HepG2 (cell line): ENCODE measurements at places on chromosomes 6 and 20. TPM values are rescaled to one million over a fixed set of nuclear protein-coding genes. Genes with fewer than 3 reads are reported as not detected.
A peak's percentile ranks its signal among the peaks of the same experiment; 100 is the strongest.

Gene SPDEF
- total RNA-seq = not detected in 2 replicates

Gene CYB5R4
- total RNA-seq = 26.1 and 37.7 TPM in 2 replicates

Gene NNAT
- total RNA-seq = not detected in 2 replicates

Gene CNR1
- total RNA-seq = not detected in 2 replicates

Gene PNPLA1
- total RNA-seq = not detected in 2 replicates

Gene CALHM4
- total RNA-seq = not detected in 2 replicates

Gene C6orf58
- total RNA-seq = not detected in 2 replicates

Gene TRIM10
- 4.1 and 4.5 TPM in 2 replicates for total RNA-seq

- H3K27me3 ChIP-seq = no peaks in the 10 kb centered on the region; the same call in 1 of the 2 replicates
- no peak overlapping the region for H3K27ac ChIP-seq
- peak; percentile 20 for DNase-seq
- H3K36me3 ChIP-seq = no peaks in the 10 kb centered on the region
- no peaks in the 10 kb centered on the region for H3K4me1 ChIP-seq
These were observed 874.2 kb downstream of the TFAP2A start for GRCh38 chr6:9540534-9541126.

- no peak for DNase-seq
- H3K27ac ChIP-seq = no peak overlapping the region
- H3K4me1 ChIP-seq = peaks cover 22% of the 10 kb centered on the region
These were observed 51.5 kb upstream of the EPB41L1 start for GRCh38 chr20:36102809-36103596.

DNA sequence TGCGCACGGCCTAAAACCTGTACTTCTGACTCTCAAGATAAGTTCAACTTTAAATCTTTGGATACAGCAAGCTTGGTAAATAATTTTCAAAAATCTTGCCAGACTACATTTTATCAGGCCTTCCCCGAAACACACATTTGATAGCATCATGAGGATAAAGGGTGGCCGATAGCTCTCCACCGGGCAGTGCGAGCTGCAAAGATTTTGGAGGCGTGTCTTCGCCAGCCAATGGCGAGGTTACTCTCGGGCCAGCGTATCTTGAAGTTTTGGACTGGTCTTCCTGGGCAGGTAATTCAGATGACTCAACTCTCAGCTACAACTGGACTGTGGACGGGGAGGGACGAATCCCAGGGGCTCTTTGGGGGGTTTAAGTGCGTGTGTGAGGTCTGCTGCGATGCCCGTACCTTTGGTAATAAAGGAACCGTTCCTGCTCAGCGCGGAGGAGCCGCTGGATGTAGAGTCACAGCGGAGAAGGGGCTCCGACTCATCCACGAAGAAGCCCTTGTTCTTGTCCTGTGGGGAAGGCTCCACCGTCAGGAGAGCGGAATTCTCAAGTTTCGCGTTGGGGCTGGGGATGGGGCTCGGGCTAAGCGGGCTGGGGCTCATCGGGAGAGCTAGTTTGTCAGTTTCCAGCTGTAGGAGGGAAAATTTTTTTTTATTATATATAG lies 75.3 kb downstream of the TNFRSF21 start:
- H3K4me3 ChIP-seq = no peak overlapping the region
- H3K27me3 ChIP-seq = no peaks in the 10 kb centered on the region
- H3K27ac ChIP-seq = no peak overlapping the region
- DNase-seq = no peak
- H3K36me3 ChIP-seq = peaks cover 28% of the 10 kb centered on the region
- peaks cover 18% of the 10 kb centered on the region for H3K4me1 ChIP-seq

- H3K27me3 ChIP-seq = no peaks in the 10 kb centered on the region
- peak overlapping the region; percentile 13 for H3K27ac ChIP-seq
- H3K4me1 ChIP-seq = peaks cover 45% of the 10 kb centered on the region
- peaks cover 61% of the 10 kb centered on the region for H3K36me3 ChIP-seq
- no peak overlapping the region for H3K4me3 ChIP-seq
These were observed 6.7 kb downstream of the PSMA7 start for GRCh38 chr20:62136283-62137091.

DNA sequence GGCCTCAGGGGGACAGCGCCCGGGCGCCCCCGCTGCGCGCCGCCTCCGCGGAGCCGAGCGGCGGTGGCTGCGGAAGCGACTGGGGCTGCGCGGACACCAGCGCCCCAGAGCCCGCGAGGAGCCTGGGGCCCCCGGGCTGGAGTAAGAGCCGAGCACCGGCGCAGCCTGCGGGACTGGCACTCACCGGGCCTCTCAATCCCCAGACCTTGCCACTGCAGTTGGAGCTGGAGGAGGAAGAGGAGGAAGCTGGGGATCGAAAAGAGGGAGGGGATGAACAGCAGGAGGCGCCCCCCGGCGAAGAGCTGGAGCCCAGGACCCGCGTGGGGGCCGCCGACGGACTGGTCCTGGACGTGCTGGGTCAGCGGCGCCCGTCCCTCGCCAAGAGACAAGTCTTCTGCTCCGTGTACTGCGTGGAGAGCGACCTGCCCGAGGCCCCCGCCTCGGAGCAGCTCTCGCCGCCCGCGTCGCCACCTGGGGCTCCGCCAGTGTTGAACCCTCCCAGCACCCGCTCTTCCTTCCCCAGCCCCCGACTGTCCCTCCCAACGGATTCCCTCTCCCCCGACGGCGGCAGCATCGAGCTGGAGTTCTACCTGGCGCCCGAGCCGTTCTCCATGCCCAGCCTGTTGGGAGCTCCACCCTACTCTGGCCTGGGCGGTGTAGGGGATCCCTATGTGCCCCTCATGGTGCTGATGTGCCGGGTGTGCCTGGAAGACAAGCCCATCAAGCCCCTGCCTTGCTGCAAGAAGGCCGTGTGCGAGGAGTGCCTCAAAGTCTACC lies 590 bp downstream of the RNF217 start:
- no peak overlapping the region for H3K27ac ChIP-seq
- H3K4me1 ChIP-seq = peaks cover 16% of the 10 kb centered on the region
- no peak for DNase-seq

GRCh38 chr6:159077123-159077522 lies 32.3 kb upstream of the TAGAP start:
- peaks cover 36% of the 10 kb centered on the region for H3K27me3 ChIP-seq
- no peak overlapping the region for H3K4me3 ChIP-seq

- H3K4me3 ChIP-seq = no peak overlapping the region
- H3K4me1 ChIP-seq = peaks cover 20% of the 10 kb centered on the region
- no peaks in the 10 kb centered on the region for H3K36me3 ChIP-seq
- no peak overlapping the region for H3K27ac ChIP-seq
- no peaks in the 10 kb centered on the region for H3K27me3 ChIP-seq
These were observed 20.0 kb upstream of the GSTA3 start for GRCh38 chr6:52929321-52930164.

DNA sequence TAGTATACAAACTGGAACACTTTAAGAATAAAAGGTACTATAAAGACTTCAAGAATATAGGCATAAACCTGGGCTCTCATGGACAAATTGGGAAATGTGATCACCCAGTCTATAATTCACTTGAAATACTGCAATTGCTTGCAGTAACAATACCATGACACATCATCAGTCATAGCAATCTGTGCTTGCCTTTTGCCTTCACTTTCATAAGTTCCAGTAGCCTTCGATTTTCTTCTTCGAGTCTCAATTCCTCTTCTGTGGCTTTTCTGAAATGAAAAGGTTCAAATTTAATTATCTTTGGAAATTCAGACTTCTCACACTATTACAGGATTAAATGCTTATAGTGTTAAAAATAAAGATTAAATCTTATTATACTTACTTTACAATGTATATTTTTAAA lies 96.3 kb upstream of the ZBTB24 start:
- no peaks in the 10 kb centered on the region for H3K27me3 ChIP-seq
- no peak overlapping the region for H3K27ac ChIP-seq
- no peaks in the 10 kb centered on the region for H3K4me1 ChIP-seq
- H3K36me3 ChIP-seq = no peaks in the 10 kb centered on the region
- H3K4me3 ChIP-seq = no peak overlapping the region
- no peak for DNase-seq

GRCh38 chr6:27091661-27092315 lies 155.7 kb upstream of the PRSS16 start:
- H3K36me3 ChIP-seq = no peaks in the 10 kb centered on the region
- peaks cover 14% of the 10 kb centered on the region for H3K27me3 ChIP-seq
- DNase-seq = peak; percentile 66
- H3K4me3 ChIP-seq = peak overlapping the region; percentile 60

GRCh38 chr6:161242113-161242512 lies 31.7 kb downstream of the AGPAT4 start:
- H3K36me3 ChIP-seq = no peaks in the 10 kb centered on the region
- H3K27ac ChIP-seq = no peak overlapping the region
- H3K27me3 ChIP-seq = peaks cover 2% of the 10 kb centered on the region; the same call in 1 of the 2 replicates
- no peak for DNase-seq

- H3K4me1 ChIP-seq = peaks cover 7% of the 10 kb centered on the region
- H3K27ac ChIP-seq = no peak overlapping the region
- peaks cover 16% of the 10 kb centered on the region for H3K27me3 ChIP-seq
These were observed 493 bp downstream of the CRYBG1 start for GRCh38 chr6:106360989-106361430.

GRCh38 chr6:145489583-145489982 lies 245.7 kb downstream of the EPM2A start:
- no peaks in the 10 kb centered on the region for H3K36me3 ChIP-seq
- DNase-seq = no peak
- H3K27me3 ChIP-seq = no peaks in the 10 kb centered on the region
- no peak overlapping the region for H3K4me3 ChIP-seq

GRCh38 chr20:9634327-9634726 lies 119.9 kb downstream of the LAMP5 start:
- no peaks in the 10 kb centered on the region for H3K36me3 ChIP-seq
- no peak overlapping the region for H3K27ac ChIP-seq
- DNase-seq = no peak
- no peak overlapping the region for H3K4me3 ChIP-seq
- H3K4me1 ChIP-seq = no peaks in the 10 kb centered on the region
- H3K27me3 ChIP-seq = no peaks in the 10 kb centered on the region

DNA sequence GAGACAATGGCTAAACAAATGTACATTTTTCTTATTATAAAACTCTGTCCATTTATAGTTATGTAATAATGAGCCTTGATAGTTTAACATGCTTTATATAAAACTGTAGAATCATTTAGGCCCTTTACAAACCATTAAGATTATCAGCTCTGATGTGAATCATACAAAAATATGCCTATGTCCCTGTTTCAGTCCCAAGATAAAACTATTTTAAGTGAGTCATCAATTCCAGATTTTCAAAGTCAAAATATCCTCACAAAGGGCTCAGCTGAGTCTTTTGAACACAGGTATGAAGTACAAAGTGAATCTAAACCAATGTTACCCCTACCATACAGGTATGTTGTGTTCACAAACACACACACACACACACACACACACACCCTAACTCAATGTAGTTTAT lies 88.0 kb downstream of the PTPRK start:
- H3K27me3 ChIP-seq = no peaks in the 10 kb centered on the region
- DNase-seq = no peak
- H3K4me3 ChIP-seq = no peak overlapping the region
- H3K36me3 ChIP-seq = peaks cover 3% of the 10 kb centered on the region; the same call in 1 of the 3 replicates
- peaks cover 13% of the 10 kb centered on the region; the same call in 1 of the 2 replicates for H3K4me1 ChIP-seq
